ENCODE measurements at places on chromosomes 1 and 21.

- DNase-seq = no peak
Observed at GRCh38 chr1:217230412-217230811, 400.5 kb downstream of the GPATCH2 start.

DNA sequence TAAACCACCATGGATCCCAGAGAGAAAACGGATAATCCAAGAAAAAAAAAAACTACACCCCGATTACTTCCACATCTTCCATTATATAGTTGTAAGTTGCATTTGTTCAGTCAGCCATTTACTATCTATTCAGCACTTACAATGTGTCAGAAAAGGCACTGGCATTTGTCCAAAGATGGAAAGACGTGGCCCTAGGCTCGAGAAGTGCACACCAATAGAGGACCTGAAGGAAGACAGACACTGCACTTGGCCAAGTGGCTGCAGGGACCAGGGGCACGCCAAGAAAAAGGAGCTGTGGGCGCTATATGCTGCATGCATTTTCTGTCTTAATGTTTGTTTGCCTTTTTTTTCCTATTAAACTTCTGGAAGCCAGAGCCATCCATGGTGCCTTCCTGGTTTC lies 45.2 kb upstream of the LYST start:
- peak; percentile 16 for DNase-seq

DNA sequence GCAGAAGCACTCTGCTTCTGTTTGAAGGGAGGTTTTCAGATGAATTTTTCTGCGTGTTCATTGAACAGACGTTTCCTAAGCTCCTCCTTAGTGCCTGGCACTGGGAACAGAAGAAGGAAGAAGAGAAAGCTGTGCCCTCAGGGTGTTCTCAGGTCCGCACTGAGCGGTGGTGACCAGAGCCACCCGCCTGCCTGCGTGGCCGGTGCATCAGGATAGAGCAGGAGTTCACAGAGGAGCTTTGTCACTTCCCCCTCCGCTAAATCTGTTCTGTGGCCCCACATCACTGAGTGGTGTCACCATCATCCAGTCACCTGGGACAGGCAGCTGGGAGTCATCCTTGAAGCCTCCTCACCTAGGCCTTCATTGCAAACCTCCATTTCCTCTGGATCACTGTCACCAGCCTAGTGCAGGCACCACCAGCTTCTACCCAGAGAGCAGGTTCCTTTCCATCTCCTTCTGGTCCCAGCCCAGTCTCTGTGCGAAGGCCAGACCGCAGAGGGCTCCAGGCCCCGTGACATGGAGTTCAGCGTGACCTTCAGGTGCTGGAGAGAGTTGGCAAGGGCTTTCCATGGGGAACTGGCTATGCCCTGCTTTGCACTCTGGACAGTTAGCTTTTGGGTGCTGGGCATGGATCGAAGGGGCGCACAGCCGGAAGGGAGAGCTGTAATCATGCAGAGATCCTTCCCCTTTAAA lies 21.7 kb downstream of the PARK7 start:
- no peak for DNase-seq

DNA sequence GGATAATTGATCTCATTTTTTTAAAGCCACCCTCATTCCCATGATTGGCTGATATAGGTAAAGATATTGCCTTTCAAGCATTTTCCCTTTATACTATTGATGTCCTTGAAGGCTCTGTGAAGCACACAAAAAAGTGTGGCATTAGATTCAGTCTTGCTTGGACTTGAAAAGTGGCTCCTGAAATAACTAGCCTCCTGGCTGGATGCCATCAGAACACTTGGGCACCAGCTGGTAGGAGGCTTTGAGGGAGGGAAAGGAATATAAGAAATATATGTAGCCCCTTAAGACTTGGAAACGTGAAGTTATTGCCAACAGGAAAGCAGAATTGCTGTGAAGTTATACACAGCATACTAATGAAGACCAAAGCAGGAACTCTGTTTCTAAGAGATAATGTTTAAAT lies 14.1 kb downstream of the MTR start:
- DNase-seq = no peak

GRCh38 chr21:42931560-42932235 lies 6.3 kb upstream of the ERVH48-1 start:
- DNase-seq = no peak

DNA sequence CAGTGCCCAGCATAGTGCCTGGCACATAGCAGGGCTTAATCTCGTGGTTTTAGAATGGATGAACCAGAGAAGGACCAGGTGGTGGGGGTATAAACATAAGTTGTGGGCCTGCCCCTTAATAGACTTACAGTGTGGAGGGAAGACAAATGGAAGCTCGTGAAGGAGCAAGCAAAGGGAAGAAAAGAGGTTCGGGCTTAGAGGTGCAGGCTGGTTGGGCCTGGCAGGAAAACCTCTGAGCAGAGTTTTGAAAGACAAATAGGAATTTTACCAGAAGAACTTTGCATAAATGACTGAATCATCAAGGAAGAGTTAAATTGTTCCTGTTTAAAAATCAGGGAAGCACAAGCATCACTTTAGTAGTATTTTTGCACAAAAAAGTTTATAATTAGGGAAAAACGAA lies 4.5 kb downstream of the RHOU start:
- no peak for DNase-seq

DNA sequence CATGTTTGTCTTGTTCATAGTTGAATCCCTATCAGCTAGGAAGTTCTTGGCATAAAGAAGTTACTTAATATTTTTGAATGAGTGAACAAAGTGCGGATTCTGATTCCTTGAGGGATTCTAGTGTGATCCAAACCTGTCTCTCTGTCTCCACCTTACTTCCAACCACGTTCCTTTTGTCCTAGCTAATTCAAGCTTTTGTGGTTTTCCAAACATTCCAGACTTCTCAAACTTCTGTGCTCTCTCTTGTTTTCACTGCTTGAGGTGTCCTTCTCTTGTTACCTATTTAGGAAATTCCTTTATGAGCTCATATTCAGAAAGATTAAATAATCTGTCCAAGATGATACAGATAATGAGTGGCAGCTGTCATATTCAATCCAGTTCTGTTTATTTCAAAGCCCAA lies 353.2 kb downstream of the PTBP2 start:
- no peak for DNase-seq

DNA sequence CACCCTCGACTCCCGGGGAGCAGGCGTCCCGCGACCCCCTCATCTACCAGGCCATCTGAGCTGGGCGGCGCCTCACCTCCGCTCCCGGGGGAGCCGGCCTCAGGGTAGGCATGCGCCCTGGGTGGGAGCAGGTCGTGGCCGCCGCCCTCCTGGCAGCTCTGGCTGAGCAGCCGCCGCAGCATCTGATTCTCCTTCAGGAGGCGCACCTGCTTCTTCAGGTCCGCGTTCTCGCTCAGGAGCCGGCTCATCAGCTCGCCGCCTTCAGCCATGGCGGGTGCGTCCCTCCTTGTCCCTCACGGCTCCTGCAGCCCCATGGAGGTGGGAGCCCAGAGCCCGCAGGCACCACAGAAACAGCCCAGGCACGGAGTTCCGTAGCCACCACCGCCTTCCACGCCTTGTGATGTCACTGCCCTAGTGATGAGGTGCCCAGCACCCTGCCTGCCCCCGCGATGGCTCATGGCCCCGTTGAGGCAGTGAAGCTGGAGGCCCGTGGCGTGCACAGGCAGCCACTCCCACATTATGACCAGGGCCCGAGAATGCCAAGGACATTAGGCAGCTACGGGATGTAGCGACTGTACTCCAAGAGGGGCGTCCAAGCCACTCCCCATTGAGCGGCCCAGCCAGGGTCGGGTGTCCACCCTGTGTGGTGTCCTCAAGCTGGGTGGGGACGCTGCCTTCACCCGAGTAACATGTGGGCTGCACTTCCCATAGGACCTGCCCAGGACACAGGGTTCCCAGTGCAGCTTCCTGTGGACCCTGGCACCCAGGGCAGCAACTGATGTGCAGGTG lies 1.5 kb downstream of the SPATC1L start:
- peak; percentile 14 for DNase-seq

DNA sequence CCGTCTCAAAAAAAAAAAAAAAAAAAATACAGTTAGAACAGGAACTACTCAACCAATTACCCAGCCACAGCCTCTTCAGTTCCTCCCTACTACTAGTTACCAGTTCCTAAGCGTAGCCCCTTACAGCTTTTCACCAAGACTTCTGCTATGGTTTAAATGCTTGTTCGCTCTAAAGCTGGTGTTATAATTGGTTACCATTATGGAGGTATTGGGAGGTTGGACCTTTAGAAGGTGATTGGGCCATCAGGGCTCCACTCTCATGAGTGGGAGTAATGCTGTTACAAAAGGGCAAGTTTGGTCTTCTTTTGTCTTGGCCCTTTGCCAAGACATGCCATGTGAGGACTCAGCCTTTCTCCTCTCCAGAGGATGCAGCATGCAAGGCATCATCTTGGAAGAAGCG lies 3.0 kb upstream of the SMPDL3B start:
- peak; percentile 8 for DNase-seq

DNA sequence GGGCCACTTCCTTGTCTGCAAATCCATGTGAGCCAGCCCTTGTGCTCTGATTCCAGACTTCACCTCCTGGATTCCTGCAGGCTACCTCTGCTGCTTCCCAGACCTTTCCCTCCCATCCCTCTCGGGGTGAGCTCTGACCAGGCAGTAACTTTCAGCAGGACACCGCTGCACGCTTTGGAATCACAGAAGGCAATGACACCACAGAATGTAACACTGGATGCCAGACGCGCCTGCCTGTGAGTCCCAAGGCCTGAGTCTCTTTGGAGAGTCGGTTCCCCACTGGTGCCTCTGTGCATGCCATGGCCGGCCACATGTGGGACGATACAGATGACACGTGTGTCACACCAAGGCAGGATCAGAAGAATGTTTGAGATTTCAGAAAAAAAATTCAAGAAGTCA lies 89.7 kb upstream of the ERRFI1 start:
- DNase-seq = no peak

GRCh38 chr1:81832573-81832972 lies 31.8 kb downstream of the ADGRL2 start:
- DNase-seq = peak; percentile 55

GRCh38 chr21:34553151-34553952 lies 41.3 kb upstream of the KCNE1 start:
- DNase-seq = peak; percentile 92
